ENCODE measurements at places on chromosomes 6 and 20.

- DNase-seq: no peak
These were observed 129.2 kb downstream of the MYB start for GRCh38 chr6:135310291-135310690.

- peak; percentile 16 for DNase-seq
These were observed 186.0 kb upstream of the KCNK16 start for GRCh38 chr6:39508515-39508914.

DNA sequence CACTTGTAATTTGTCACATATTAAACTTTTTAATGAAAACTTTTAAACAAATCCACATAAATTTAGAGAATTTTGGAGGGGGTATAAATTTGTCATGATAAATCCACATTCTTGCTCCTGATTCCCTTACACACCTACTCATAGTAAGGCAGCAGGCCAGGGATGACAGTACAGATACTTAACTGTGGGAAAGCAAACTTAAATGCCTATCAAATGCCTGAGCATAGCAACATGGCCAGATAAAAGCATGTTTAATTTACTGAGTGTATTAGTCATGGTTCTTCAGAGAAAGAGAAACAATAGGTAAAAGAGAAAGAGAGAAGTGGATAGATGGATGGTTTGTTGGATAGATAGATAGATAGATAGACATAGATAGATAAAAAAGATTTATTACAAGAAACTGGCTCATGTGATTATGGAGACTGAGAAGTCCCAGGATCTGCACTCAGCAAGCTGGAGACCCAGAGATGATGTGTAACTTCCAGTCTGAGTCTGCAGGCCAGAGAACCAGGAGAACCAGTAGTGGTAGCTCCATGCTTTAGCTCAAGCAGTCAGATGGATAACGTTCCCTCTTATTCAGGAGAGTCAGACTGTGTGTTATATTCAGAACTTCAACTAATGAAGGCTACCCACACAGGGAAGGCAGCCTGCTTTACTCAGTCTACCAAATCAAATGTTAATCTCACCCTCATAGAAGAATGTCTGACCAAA lies 15.9 kb upstream of the ADGRF1 start:
- no peak for DNase-seq

DNA sequence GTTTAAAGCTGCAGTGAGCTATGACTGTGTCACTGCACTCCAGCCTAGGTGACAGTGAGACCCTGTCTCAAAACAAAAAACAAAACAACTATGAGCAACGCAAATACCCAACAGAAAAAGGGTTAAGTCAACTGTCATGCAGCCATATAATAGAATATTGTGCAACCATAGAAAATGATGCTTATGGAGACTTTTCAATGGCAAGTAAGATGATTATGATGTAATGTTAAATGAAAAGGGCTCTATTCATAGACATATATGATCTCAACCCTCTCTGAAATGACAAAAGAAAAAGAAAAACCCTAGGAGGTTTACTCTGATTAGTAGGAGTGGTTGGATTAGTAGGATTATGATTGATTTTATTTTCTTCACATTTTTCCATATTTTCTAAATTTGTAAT lies 41.3 kb upstream of the TBC1D7 start:
- DNase-seq: no peak

DNA sequence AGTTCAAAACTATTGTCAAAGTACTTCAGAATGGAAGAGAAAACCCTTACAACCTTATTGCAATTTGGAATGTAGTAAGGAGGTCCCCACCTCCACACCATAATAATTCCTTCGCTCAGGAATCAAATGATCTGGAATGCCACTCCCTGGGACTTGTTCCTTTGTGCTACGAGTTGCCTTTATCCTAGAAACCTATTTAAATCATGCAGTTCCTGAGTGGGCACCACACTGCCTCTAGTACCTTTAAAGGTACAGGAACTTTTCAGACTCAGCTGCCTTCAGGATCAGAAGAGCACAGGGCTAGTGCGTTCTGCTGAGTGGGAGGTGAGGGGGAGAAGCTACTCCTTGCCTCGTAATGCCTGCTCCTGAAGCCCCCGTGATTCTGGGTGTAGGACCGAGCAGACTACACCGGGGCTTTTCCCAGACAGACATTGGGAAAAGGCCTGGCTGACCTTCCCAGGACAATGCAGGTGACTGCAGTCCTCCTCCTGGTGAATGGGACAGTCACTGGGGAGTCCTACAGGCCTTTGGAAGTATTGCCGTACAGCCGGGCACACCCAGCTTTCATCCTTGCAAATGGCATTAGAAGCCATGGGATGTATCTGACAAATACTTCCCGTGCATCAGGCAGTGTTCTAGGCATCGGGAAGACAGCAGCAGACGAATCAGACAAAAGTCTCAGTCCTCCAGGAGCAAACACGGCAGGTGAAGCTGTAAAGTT lies 11.8 kb upstream of the TUBB2B start:
- peak; percentile 49 for DNase-seq

GRCh38 chr20:36541768-36542488 lies 609 bp downstream of the MYL9 start:
- peak; percentile 71 for DNase-seq

DNA sequence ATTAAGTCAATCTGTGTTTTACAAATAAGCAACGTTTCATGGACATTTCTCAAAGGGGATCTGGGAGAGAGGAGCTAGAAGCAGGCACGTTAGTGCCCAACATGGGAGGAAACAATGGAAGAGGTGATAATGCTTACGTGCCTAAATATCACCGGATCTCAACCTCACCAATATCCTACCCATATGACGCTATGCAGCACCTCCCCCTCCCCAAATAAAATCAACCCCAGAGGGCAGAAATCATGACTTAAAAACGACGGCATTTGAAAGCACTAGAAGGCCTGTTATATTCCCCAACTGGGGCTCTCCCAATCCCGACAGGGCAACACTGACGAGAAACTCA lies 425 bp downstream of the HBS1L start:
- no peak for DNase-seq

DNA sequence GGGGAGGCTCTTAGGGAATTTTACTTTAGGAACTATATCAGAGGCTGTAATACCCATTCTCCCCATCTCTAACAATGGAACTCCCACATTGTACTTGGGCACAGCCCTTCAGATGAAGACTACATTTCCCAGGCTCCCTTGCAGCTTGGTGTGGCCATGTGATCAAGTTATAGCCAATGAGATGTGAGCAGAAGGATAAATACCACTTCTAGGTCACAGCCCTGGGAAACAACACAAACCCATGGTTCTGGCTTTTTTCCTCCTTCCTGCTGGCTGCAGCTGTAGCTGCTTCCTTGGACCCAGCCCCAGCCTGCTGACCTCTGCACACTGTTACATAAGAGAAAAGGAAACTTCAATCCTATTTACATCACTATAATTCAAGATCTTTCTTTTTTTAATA lies 445.9 kb upstream of the JARID2 start:
- peak; percentile 43 for DNase-seq

DNA sequence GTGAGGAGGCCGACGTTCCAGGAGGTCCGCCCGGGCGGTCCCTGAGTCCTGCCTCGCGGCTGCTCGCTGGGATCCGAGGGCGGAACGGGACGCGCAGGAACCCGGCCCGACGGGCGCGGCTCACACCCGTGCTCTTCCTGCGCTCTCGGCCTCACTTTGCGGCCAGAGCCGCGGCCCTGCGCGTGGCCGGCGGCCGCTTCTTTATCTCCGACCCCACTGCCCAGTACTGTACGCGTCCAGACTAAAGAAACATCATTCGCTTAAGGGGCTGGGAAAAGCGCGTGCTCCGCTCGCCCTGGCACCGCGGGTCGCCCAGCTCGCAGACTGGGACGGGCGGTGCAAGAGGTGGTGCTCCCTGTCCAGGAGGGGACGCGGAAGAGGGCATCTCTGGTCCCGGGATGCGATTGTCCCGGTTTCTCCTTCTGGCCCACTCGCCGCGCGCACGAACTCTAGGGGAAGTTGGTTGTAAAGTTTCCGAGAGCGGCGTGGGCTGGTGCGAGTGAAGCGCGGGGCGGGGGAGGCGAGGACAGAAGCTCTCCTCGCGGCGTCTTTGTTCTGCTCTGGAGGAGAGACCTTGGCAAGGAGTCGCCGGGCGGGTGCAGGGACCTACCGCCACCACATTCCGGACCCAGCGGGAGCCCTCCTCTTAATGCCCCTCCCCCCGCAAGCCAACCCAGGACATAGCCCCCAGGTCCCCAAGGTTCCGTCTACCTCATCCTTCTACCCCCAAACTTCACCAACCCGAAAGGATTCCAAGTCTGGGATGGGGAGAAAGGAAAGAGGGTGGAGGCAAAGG lies 71.0 kb downstream of the SOX4 start:
- DNase-seq: peak; percentile 78

DNA sequence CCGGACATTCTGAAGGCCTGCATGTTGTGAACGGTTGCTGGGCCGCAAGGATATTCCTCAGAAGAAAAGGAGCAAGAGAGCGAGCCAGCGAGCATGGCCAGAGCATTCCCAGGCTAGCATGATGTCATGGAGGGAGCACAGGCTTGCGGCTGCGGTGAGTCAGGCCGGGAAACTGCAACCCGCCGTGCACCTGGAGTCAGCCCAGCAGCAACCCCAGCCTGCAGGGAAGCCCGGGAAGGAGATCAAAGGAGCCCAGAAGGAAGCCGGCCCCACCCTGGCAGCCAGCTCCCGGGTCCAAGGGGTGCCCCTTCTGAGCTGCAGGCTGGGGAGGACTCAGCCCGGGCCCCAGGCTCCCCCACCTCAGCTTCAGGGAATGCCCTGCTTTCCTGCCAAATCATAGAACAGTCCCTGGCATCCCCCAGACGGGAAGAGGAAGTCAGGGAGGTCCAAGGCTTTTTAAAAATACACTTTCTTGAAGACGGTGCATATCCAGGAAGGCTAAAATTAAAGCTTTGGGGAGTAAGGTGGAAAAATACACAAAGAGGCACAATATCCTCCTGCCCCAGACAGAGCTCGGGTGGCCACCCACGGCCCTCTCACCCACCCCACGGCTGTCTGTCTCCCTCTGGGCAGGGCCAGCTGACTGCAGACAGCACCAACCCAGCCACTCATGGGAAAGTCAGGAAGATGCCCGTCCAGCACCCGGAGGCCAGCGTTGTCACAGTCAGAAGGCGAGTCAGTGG lies 53.7 kb downstream of the BMP7 start:
- peak; percentile 62 for DNase-seq

- no peak for DNase-seq
These were observed 15.9 kb upstream of the ITPR3 start for GRCh38 chr6:33604941-33605854.

- no peak for DNase-seq
These were observed 45.4 kb downstream of the L3MBTL3 start for GRCh38 chr6:130063806-130064205.

- DNase-seq: no peak
These were observed 119.0 kb upstream of the STMND1 start for GRCh38 chr6:16982807-16983206.

GRCh38 chr6:7769702-7770101 lies 43.8 kb downstream of the BMP6 start:
- no peak for DNase-seq

GRCh38 chr6:21188505-21189223 lies 404.9 kb upstream of the SOX4 start:
- no peak for DNase-seq

DNA sequence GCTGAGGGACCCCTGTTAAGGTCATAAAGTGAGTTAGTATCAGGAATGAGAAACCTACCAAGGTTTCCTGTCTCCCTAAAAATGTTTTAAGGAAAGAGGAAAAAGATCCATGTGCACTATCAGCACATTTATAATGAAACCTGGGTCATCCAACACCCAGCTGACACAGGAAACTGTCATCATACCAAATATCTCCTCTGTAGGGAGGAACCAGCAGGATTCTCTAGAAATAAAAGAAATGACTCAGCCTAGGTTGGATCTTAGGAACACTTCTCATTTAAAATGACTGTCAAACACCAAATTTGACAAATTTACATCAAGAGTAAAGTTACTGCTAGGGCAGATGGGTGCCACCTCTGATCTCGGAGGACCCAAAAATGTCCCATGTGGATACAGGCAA lies 21.7 kb downstream of the GFOD1 start:
- DNase-seq: no peak

DNA sequence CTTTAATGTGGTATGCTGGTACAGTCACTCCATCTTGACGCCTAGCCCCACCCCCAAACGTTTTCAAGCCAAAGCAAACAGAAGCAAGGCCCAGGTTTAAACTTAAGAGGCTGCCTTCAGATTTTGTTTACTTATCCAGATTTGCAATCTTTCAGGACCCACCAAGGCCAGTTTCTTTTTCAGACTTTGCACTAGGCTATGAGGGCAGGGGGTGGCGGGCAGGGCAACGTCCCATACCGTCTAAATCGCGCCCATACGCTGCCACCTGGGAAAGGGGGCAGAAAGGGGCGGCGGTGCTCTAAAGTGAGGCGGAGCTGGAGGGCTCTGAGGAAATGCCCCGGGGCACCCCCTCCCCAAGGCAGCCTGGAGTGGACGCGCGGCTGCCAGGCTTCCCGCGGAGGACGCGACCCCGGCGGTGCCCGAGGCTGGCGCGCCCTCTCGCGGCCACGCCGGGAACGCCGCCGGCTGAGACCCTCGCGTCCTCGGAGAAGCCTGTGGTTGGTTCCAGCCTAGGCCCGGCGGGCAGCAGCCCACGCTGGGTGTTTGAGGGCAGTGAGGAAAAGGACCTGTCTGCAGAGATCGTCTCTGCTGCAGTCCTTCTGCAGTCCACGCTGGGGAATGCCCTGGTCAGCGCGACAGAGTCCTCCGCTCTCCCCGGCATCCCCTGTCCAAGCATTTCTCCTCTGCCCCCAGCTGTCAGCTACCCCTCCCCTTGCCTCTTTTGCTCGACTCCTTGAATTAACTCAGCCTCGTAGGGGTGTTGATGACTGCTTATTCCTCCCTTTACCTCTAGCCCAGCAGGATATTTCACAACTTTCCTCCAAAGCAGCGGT lies 129.2 kb upstream of the PRND start:
- DNase-seq: peak; percentile 74

GRCh38 chr20:43870484-43870883 lies 44.2 kb upstream of the TOX2 start:
- DNase-seq: no peak

DNA sequence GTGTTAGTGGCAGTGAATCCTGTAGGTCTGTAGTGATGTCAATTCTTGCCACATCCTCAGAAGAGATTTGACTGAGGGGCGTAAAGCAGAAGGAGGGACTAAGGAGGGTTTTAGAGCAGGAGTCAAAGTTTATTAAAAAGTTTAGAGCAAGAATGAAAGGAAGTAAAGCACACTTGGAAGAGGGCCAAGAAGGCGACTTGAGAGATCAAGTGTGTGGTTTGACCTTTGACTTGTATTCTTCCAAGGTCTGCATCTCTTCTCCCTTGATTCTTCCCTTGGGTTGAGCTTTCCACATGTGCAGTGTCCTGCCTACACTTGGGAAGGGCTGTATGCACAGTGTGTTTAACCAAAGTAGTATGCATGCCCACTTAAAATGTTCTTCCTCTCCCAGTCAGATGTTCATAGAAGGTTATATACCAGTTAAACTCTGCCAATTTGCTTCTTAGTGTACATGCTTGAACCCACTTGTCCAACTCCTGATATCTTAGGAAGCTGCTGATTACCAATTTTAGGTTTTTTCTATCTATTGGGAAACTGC lies 627.6 kb downstream of the MMUT start:
- no peak for DNase-seq

- DNase-seq: no peak
These were observed 33.0 kb downstream of the PIM1 start for GRCh38 chr6:37202788-37203491.

DNA sequence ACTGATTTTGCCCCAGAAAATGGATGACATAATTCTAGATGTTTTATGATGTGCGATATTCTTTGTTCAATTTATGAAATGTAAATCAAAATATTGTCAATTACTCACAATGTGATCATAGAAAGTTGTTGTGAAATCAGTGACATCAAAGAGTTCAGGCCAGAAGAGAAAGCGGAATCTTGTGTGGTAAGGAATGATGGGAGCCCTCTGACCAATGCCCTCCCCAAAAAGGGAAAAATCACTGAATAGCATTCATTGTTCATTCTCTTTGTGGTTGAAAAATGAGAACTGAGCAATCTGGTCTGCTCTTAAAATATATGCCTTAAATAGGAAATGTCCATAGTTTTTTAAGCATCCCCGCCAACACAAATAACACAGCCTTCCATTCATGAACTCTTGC lies 247.1 kb upstream of the GRIK2 start:
- no peak for DNase-seq
